ENCODE measurements at places on chromosomes 6 and 20. TPM values are rescaled to one million over a fixed set of nuclear protein-coding genes. Genes with fewer than 3 reads are reported as not detected.

DNA sequence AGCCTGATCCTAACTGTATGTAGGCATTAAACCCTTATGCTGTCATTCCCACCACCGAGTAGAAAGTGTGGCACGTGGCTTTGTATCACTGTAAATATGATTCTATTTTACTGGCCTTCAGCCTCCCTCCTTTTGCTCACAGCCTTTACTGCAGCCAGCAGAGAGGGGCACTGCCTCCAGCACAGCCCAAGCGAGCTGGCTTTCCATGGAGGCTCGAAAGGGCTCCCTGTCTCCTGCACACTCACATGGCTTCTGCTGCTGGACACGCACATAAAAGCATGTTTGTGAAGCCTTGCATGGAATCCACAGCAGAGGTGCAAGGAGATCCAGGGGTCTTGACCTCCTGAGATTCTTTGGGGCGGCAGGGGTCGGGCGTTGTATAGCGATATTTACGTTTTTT is 51.3 kb downstream of the RNASET2 start:
- no peak overlapping the region for H3K27ac ChIP-seq
- DNase-seq, result no peak
- H3K27me3 ChIP-seq, result no peaks in the 10 kb centered on the region
- H3K36me3 ChIP-seq, result no peaks in the 10 kb centered on the region
- H3K4me1 ChIP-seq, result no peaks in the 10 kb centered on the region
- H3K4me3 ChIP-seq, result no peak overlapping the region

DNA sequence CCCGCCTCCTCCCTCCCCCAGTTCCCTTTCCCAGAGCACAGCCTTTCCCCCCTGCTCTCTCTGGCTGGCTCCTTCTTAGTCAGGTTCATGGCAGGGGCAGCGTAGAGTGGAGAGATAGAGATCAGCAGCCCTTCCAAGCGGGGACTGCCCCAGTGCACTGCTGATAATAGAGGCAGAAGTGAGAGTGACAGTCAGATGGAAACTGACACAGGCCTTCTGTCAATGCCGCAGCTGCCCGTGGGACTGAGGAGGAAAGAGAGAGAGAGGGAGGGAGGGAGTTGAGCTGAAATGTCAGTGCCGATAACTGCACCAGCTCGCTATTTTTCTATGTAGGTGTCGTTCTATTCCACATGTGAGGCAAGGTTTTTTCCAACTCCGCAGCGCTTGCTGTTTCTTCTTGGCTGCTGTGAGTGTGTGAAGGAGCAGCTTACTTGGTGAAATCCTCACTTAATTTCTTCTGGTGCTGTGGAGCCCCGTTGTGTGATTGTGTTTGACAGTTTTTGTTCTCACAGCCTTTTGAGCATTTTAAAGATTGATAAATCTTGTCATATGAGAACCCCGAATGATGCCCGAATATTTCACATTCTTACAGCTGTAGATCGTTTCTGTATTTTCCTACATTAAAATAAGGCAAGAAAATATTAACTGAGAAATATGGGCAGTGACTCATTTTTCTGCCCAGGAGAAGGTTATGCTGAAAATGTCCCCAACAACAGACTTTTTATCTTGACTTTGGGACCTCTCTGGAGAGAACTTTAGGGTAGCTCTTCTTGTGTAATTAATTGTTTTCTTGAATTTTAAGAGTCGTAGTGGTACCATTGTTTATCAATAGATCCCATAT is 386.4 kb upstream of the MMS22L start:
- no peak overlapping the region for H3K27ac ChIP-seq
- no peaks in the 10 kb centered on the region for H3K36me3 ChIP-seq
- no peak overlapping the region for H3K4me3 ChIP-seq

DNA sequence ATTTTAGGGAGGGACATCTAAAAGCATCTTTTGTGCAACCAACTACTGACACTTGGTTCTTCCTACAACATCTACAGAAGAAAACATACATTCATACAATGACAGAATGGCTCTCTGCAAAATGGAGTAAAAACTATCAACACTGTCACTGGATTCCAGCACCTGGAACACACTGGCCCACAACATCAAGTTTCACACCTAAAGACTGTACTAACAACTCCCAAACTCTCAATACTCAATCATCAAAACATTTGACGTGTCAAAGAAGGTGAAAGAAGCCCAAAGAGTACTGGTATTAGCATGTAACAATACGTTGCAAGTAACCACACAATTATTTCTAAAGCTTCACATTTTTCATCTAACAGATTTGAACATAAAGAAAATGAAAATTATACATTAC is 2.1 kb downstream of the CPNE1 start:
- H3K27me3 ChIP-seq, result no peaks in the 10 kb centered on the region
- H3K27ac ChIP-seq, result no peak overlapping the region
- peak overlapping the region; percentile 12 for H3K4me3 ChIP-seq
- no peaks in the 10 kb centered on the region for H3K36me3 ChIP-seq

CDH4 gene
- 0.18 TPM for polyA plus RNA-seq

- H3K27ac ChIP-seq, result no peak overlapping the region
- H3K4me1 ChIP-seq, result no peaks in the 10 kb centered on the region
- H3K4me3 ChIP-seq, result no peak overlapping the region
- DNase-seq, result no peak
- no peaks in the 10 kb centered on the region for H3K27me3 ChIP-seq
- H3K36me3 ChIP-seq, result no peaks in the 10 kb centered on the region
Measured at GRCh38 chr6:1470040-1470439, 80.7 kb downstream of the FOXF2 start.

DNA sequence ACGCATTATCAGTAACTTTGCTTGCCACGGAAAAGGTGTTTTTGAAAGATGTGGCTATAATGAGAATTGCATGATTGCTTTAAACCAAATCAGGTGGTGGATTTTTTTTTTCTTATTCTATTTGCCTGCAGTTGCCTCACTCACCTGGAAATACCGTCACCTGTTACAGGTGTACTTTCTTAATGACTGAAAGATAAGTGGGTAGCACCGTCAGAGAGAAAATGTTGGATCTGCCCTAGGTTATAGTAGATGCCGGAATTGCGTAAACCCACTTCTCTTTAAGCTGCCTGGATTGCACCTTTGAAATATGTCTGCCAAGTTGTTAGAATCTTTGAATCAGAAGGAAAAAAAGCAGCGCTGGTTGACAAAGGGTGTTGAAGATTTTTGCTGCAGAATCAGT is 68.5 kb downstream of the SH3BGRL2 start:
- H3K27me3 ChIP-seq, result no peaks in the 10 kb centered on the region
- peaks cover 4% of the 10 kb centered on the region for H3K36me3 ChIP-seq
- H3K27ac ChIP-seq, result no peak overlapping the region
- H3K4me3 ChIP-seq, result no peak overlapping the region

DNA sequence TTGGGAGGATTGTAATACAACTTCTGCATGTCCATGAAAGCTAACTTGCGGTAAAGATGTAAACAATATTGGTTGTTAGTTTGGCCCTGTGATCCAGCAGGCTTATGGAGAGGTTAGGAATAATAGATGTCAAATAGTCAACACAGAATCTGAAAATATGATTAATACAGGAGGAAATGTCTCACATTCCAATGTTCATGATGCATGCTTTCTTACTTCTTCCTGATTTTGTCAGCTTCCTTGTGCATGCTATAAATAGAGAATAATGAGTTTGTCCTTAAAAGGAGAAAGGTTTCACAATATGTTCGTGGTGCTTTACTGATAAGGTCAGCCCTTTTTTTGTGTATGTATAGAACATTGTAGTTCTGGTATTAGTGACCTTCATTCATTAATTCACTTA is 136.7 kb downstream of the MMUT start:
- no peaks in the 10 kb centered on the region for H3K36me3 ChIP-seq
- H3K4me1 ChIP-seq, result peaks cover 33% of the 10 kb centered on the region
- peak; percentile 95 for DNase-seq
- no peaks in the 10 kb centered on the region for H3K27me3 ChIP-seq
- no peak overlapping the region for H3K4me3 ChIP-seq

ZSCAN23 gene
- polyA plus RNA-seq, result 0.28 TPM

KCNK16 gene
- polyA plus RNA-seq, result not detected

DNA sequence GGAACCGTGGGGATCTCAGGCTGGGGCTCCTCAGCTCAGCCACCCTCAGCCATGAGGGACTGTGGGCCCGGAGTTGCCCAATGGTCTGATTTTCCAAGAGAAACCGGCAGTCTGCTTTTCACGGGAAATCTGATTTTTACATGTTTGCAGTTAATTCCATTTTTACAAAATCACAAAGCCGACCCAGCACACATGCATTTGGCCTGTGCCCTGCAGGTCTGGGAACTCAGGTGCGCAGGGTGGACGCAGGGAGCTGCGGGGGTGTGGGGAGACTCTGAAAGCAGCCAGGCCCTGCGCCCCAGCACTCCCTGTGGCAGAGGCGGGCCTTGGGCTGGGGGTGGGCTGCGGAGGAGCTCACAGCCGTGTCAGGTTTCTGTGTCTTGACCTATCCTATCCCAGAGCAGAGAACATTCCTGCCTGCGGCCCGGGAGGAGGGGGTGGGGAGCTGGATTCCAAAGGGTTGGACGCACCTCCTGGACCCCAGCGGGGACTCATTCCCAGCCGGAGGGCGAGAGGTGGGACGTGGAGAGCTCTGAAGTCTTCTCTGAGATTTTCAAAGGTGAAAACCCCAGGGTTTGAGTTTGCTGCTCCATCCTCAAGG is 60.6 kb downstream of the ADNP start:
- H3K4me3 ChIP-seq, result no peak overlapping the region
- no peak overlapping the region for H3K27ac ChIP-seq
- H3K4me1 ChIP-seq, result no peaks in the 10 kb centered on the region
- H3K27me3 ChIP-seq, result no peaks in the 10 kb centered on the region

DNA sequence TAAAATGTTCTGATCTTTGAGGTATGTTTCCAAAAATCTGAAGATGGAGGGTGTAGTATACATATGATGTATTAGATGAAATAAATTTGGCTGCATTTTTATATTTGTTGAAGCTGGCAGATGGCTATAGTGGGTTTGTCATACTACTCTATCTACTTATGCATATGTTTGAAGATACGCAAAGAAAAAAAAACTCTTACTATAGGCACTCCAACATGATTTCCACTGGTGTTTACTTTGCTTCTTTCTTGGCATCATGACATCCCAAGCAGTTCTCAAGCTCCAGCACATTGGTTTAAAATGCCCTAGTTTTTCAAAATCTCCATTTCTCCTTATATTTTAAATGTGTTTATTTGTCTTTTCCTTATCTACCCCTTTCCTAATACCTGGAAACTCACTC is 711.8 kb downstream of the PHF3 start:
- H3K36me3 ChIP-seq, result no peaks in the 10 kb centered on the region
- H3K4me1 ChIP-seq, result no peaks in the 10 kb centered on the region
- H3K4me3 ChIP-seq, result no peak overlapping the region
- H3K27me3 ChIP-seq, result no peaks in the 10 kb centered on the region

ZNF133 gene
- polyA plus RNA-seq, result 15.1 TPM

MYB gene
- polyA plus RNA-seq, result 0.10 TPM

WFDC12 gene
- polyA plus RNA-seq, result not detected

DNA sequence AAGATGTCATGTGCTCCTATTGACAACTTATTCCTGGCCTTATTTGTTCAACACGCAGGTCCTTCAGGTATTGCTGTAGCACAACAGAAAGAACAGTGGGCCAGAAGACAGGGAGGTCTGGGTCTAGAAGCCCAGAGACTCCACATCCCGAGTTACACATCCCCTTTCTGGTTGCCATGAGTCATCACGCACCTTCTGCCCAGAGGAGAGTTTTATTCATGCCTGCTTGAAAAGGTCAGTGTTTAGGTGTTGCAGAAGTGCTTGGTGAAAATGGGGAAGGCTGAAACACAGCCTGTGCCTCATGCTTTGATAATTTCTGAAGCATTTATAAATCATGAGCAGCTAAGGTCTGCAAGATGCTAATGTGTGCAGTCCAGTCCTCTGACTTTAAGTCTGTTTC is 256.4 kb downstream of the GMPR start:
- H3K27me3 ChIP-seq, result no peaks in the 10 kb centered on the region
- H3K36me3 ChIP-seq, result no peaks in the 10 kb centered on the region
- no peak for DNase-seq
- H3K4me1 ChIP-seq, result no peaks in the 10 kb centered on the region
- H3K4me3 ChIP-seq, result no peak overlapping the region
- no peak overlapping the region for H3K27ac ChIP-seq

CLVS2 gene
- not detected for polyA plus RNA-seq

MYT1 gene
- polyA plus RNA-seq, result not detected

DNA sequence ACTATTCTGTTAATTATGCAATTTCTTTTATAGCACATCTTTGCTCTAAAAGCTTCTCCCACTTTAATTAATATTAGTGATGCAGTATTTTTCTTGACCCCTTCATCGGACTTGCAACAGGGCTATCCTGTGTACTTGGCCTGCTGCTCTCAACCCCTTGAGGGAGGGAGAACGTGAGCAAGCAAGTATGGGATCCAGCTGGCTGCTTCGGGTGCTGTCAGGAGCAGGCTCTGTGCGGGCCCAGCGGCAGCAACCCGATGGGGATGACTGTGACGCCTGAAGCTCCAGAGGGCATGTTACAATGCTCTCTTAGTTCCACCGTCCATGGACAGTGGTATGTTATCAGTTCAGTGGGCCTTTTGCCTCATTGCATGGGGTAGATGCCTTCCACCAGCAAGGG is 519.8 kb upstream of the CITED2 start:
- H3K27me3 ChIP-seq, result no peaks in the 10 kb centered on the region
- no peaks in the 10 kb centered on the region for H3K36me3 ChIP-seq
- H3K27ac ChIP-seq, result no peak overlapping the region
- DNase-seq, result no peak
- no peaks in the 10 kb centered on the region for H3K4me1 ChIP-seq

POPDC3 gene
- 1.6 TPM for polyA plus RNA-seq

DNA sequence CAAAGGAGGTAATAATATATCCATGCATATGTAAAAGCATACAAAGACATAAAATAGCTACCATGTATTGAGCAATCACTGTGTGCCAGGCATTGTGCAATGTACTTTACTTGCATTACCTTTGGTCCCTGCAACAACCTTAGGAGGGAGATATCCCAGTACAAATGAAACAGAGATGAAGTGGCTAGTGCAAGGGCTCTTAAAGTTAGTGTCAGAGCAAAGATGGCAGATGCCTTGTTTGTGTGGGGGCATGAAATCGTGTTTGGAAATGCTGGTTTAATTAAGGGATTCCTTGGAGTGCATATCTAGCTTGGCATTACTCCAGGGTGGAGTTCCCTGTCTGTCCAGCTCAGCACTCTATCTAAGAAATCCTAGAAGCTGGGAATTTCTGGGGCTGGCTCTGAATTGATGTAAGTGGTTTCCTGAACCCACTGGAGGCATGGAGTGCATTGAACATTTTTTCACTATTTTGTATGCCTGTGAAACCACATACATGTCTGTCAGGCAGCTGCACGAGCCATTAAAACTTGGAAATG is 9.8 kb downstream of the PAQR8 start:
- H3K36me3 ChIP-seq, result no peaks in the 10 kb centered on the region
- H3K27me3 ChIP-seq, result no peaks in the 10 kb centered on the region
- no peaks in the 10 kb centered on the region for H3K4me1 ChIP-seq
- no peak overlapping the region for H3K27ac ChIP-seq
- DNase-seq, result no peak
- no peak overlapping the region for H3K4me3 ChIP-seq

TXLNB gene
- polyA plus RNA-seq, result 0.03 TPM

DNA sequence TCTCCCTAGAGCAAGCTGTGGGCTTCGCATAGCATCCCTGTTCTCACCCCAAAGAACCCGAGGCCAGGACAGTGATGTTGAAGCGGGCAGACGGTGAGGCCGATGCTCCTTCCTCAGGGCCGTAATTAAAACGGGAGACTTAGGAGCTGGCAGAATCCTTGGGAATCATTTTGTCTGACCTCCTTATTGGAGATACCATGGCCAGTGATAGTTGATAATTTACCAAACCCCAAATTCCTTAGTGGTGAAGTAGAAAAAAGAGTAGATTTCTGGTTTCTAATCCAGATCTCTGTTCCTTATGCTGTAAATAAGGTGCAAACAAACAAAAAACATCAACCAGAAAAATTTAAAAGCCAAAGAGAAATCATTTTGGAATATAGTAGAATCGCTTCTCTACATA is 361.1 kb upstream of the AGPAT4 start:
- H3K4me3 ChIP-seq, result no peak overlapping the region
- no peaks in the 10 kb centered on the region for H3K36me3 ChIP-seq
- H3K27me3 ChIP-seq, result no peaks in the 10 kb centered on the region
- H3K4me1 ChIP-seq, result no peaks in the 10 kb centered on the region

Measured in endothelial cell of umbilical vein (primary cell).